ENCODE measurements at places on chromosomes 16 and 17.
A peak's percentile ranks its signal among the peaks of the same experiment; 100 is the strongest.

DNA sequence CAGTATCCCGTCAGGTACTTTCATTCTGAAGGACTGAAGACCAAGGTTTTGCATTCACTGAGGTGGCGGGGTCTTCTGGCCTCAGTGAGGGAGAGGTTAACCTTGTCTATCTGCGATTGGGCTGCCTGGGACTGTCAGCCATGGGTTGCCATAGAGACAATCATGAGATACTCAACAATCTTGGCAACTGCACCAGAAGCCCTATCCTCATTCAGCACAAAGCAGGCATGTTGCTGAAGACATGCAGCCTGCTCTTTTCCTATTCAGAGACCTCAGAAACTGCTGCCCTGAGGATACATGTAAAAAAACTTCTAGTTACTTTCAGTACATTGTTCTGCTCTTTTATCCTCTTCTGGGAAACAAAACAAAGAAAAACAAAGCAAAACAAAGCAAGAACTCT lies 146.3 kb upstream of the PIRT start:
- no peak for DNase-seq

DNA sequence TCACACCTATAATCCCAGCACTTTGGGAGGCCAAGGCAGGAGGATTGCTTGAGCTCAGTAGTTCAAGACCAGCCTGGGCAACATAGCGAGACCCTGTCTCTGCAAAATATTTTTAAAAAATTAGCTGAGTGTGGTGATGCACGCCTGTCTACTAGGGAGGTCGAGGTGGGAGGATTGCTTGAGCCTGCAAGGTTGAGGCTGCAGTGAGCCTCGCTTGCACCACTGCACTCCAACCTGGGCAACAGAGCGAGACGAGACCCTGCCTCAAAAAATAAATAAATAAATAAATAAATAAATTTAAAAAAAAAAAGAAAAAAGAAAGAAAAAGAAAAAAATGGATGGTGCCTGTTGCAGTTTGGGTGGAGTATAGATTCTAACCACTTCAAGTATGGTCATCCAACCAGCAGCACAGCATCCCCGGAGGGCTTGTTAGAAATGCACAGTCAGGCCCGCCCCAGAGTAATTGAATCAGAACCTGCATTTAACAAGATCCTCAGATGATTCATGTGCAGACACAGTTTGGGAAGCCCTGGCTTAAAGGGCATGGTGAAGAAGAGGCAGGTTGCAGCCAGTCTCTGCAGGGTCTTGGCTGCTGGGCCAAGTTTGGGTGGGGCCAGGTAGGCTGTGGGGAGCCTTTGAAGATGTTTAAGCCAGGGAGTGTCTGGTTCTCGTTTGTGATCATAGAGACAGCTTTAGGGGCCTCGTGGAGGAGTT lies 40.8 kb downstream of the MRC2 start:
- peak; percentile 26 for DNase-seq

- no peak for DNase-seq
Observed at GRCh38 chr17:66235377-66235994, 6.3 kb upstream of the APOH start.

DNA sequence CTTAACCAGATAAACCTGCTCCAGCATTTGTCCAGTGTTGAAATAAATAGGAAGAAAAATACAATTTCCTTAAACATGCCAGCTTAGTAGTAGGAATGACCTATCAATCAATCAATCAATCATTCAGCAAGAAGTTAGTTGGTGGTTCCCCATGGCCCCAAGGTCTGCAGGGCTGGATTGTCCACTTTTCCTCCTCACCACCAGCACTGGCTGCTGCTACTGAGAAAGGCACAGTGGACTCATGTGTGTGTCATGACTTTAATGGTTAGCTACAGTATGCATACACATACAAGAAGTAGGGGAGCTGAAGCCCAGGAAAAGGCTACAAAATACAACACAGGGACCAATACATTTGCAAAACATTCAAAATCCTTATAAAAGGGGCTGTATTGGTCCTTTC lies 4.4 kb downstream of the SETD6 start:
- no peak for DNase-seq

DNA sequence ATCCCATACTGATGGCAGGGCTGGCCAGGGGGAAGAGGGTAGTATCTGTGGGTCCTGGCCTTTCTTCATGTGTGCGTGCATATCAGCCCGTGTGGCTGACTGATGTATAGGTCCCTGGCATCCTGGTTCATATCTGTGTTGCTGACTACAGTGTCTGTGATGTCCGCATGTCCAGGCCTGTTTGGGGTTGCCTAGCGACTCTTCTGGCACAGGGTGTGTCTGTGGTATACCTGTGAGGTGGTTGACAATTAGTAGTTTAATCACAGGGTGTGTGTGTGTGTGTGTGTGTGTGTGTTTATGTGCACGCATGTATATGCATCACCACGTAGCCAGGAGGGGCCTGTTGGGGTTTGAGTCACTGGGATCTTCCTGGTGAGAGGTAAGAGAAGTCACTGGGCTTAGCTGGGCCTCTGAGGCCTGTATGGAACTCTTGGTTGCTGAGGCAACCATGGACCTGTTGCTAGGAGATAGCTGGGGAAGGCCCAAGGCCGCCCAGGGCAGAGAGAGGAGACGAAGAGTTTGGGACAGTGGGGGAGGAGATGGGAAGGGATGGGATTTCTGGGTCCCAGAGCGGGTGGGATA lies 603 bp upstream of the TMEM95 start:
- no peak for DNase-seq

- DNase-seq = no peak
Observed at GRCh38 chr16:15974057-15974456, 24.6 kb downstream of the ABCC1 start.

- DNase-seq = no peak
Observed at GRCh38 chr16:86740298-86740697, 161.9 kb downstream of the FOXL1 start.

- DNase-seq = no peak
Observed at GRCh38 chr17:40323391-40324381, 14.7 kb downstream of the RARA start.

GRCh38 chr16:65621640-65622039 lies 499.8 kb upstream of the CDH11 start:
- no peak for DNase-seq

GRCh38 chr16:62194828-62195227 lies 158.6 kb upstream of the CDH8 start:
- DNase-seq = no peak

DNA sequence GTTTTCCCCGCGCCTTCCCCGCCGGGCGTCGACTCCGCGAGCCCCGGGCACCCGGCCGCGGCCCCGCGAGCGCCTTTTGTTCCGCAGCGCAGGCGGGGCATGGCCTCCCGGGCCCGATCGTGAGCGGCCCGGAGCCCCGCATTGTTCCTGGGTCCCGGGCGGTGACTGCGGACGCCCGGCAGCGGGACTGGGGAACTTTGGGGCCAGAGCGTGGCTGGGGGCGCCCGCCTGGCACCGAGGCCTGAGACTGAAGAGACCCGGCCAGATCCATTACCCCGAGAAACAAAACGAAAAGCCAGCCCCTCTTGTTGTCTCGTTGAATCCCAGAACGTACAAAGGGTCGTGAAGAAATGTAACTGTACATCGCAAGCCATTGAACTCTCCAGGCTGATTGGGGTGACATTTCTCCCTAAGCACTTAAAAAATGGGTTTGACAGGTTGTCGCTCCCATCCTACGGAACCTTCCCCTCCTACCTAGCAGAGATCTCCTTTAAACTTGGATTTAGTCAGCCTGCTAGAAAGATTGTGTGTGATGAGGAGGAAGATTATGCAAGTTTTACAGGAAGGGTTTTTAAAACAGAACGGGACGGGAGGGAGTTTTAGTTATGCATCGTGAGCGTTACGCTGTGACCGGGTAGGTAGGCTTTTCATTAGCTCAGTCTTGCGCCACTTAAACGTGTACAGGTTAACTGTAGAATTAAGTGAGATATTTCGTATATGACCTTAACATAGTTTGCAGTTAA lies 825 bp downstream of the METTL9 start:
- DNase-seq = peak; percentile 74

DNA sequence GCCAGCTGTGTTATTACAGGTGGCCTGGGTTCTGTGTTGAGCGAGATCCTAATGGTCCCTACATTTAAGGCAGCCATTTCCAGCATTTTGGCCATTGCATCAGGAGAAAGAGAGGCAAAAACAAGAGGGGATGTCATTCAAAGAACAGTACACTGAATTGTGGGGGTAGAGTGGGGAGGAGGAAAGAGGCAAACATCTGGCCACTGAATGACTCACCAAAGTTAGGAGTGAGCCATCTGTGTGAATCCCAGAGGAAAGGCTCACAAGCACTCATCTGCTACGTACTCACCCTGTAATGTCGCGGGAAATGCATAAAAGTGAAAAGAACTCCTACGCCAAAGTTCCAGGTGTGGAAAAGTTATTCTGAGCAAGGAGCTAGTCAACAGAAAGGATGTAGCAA lies 16.7 kb downstream of the KRABD2 start:
- DNase-seq = peak; percentile 77

DNA sequence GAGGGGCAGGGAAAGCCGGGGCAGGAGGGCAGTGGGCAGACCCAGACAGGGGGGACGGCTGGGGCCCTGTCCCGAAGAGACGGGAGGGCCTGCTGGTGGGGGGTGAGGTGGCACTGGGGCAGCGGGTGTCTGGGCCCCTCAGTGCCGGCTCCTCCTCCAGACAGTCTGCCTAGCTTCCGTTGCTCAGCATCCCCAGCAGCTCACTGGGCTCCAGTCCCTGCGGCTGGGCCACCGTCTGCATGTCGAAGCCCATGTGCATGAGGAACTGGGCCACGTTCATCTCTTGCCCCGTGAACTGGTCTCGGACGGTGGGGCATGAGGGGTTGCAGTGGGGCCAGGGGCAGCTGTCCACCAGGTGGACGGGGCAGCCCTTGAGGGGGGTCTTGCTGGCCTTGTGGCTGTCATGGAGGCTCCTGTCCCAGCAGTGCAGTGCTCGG lies 5.8 kb upstream of the MYADML2 start:
- no peak for DNase-seq

DNA sequence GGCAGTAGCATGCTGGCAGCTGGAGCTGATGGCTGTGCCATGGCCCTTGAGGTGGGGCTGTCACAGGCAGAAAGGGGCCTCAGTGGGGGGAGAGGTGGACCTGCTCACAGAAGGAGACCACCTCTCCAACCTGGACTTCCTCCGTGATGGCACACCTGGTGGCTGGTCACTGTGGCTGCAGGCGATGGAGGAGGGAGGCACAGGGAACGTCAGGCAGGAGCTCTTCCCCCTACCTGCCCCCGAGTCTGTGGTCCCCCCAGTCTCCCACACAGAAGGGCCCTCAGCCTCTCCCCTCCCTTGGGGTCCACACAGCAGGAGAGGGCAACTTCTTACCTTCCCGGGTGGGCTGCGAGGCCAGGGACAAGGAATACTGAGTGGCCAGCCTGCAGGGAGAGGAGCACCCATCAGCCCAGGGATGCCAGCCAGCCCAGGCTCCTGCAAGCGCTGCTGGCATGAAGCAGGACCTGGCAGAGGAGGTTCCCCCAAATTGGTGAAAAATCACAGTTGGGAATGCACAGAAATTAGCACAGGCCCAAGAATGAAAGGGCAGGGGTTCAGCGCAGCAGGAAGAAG lies 96.5 kb downstream of the GOSR1 start:
- DNase-seq = no peak

GRCh38 chr16:26335236-26335853 lies 643.6 kb downstream of the HS3ST4 start:
- DNase-seq = no peak

- DNase-seq = no peak
Observed at GRCh38 chr16:79121906-79122305, 478.6 kb downstream of the MAF start.

- no peak for DNase-seq
Observed at GRCh38 chr17:68131456-68131855, 95.9 kb downstream of the KPNA2 start.

GRCh38 chr16:82965808-82966207 lies 339.0 kb downstream of the CDH13 start:
- DNase-seq = no peak

DNA sequence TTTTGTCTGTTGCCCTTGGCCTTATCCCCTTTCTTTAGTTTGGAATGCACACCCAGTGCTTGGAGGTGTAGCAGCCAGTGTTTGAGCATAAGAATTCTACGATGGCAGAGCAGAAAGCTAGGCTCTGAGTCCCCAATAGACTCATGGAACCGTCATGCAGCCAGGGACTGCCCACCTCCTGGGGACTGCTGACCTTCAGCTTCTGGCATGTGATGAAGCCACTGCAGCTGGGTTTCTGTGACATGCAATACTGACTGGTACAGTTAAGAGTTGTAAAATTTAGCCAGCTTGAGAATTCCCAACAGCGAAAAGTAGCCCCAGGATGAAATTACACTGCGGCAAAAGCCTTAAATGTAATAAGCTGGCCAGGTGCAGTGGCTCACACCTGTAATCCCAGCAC lies 9.0 kb upstream of the MAP3K14 start:
- peak; percentile 32 for DNase-seq

DNA sequence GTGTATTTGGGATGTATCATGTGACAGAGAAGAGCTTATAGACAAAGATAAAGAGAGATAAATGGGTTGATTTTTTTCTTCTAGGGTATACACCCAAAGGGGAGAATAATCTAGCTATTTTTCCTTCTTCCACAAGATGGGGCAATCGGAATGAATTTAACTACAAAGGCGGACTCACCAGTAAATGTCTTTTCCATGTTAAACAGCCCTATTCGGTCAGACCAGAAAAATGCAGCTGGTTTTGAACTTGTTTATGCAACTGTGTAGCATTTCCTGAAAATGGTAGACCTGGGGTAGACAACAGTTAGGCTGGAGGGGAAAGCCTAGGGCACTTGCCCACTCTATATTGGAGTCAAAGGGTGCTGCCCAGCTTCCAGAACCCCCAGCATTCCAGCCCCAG lies 477.1 kb downstream of the TOX3 start:
- DNase-seq = peak; percentile 1

GRCh38 chr17:35094902-35095301 lies 24.8 kb downstream of the RAD51D start:
- peak; percentile 67 for DNase-seq

- DNase-seq = no peak
Observed at GRCh38 chr16:85621698-85622428, 8.7 kb downstream of the GSE1 start.

Measured in adipocyte (in vitro differentiated cells).